ENCODE measurements at places on chromosomes 5 and 9.

DNA sequence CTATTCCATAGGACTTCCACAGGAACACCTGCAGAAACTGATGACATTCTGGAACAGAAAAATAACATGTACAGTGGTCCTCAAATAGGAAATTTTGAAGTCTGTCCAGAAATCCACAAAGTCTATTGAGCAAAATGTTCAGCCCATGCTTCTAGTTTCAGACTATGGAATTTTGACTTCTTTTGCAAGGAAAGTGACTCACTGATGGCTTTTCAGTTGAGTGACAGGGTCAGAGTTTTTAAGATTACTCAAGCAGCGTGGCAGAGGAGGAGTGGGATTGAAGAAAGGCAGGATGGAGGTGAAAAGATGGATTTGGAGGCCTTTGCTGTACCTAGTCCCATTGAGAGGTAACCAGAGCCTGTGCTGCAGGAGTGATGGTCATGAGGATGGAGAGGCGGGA, 151.5 kb downstream of the GOLPH3 start:
- DNase-seq = no peak

DNA sequence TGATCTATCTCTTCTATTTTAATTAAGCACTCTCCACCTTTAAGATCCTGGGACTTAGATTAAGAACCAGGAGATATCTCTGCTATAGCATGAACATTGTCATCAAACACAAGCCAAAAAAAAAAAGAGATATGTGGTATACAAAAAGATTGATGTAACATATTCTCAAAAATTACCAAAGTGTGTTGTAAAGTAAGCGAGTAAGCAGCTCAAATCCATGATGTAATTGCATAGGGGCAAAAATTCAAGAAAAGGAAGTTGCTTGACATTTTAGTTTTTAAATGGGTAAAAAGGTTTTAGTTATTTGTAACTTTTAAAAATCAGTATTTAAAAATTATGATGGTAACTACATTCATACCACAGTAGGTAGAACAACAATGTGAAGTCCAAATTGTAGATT, 40.7 kb downstream of the CNTRL start:
- DNase-seq = no peak

- no peak for DNase-seq
Observed at GRCh38 chr5:21688655-21689054, 1164.5 kb downstream of the CDH12 start.

GRCh38 chr5:52043543-52043942, 660.3 kb downstream of the ISL1 start:
- no peak for DNase-seq

GRCh38 chr9:135792268-135793128, 90.5 kb downstream of the KCNT1 start:
- DNase-seq = no peak

- DNase-seq = no peak
Observed at GRCh38 chr5:172420235-172420939, 33.9 kb downstream of the SH3PXD2B start.

- DNase-seq = no peak
Observed at GRCh38 chr9:88829276-88829675, 162.0 kb upstream of the S1PR3 start.

- no peak for DNase-seq
Observed at GRCh38 chr5:169290895-169291294, 10.0 kb downstream of the SLIT3 start.
